NCI-H187 treated with DMSO at 0.1 percent for 48 hours (cell line): ENCODE measurements at places on chromosomes 2 and 18.

GRCh38 chr18:54696616-54697293 lies 105.7 kb downstream of the DYNAP start:
- no peak for DNase-seq

GRCh38 chr18:80103231-80103630 lies 5.8 kb upstream of the ADNP2 start:
- DNase-seq = no peak

DNA sequence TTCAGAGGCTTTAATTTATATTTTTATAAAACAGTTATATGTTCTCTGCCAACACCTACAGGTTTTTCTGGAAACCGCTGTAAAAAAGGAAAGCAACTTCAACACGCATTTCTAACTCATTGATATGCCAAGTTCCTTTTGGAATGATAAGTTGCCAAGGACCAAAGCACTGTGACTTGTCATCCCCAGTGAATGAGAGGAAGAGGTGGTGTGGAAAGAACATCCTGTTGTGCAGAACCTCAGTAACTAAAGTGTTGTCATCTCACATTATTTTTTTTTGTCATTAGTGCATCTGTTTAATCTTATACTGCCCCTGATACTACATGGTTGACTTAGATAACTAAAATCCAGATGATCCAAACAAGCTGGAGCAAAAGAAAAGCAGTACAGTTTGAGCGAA lies 96.0 kb upstream of the NEUROD1 start:
- DNase-seq = no peak

GRCh38 chr2:231601356-231602229 lies 8.9 kb downstream of the TEX44 start:
- no peak for DNase-seq

- DNase-seq = no peak
Observed at GRCh38 chr2:166610913-166611305, 116.9 kb upstream of the SCN7A start.

- DNase-seq = no peak
Observed at GRCh38 chr2:153967248-153967973, 95.7 kb downstream of the GALNT13 start.

- DNase-seq = no peak
Observed at GRCh38 chr18:71238974-71239624, 950.3 kb downstream of the SOCS6 start.
